Stimulated activated naive CD8-positive, alpha-beta T cell treated with anti-CD3 and anti-CD28 coated beads, Interleukin-15, amount 100 ng/mL, for 72 hours (primary cell): ENCODE measurements at places on chromosomes 3 and 15.
A peak's percentile ranks its signal among the peaks of the same experiment; 100 is the strongest.

GRCh38 chr3:183317271-183317670, 64.2 kb downstream of the B3GNT5 start:
- no peak for DNase-seq

- no peak for DNase-seq
Observed at GRCh38 chr3:146052056-146052790, 108.8 kb downstream of the PLOD2 start.

DNA sequence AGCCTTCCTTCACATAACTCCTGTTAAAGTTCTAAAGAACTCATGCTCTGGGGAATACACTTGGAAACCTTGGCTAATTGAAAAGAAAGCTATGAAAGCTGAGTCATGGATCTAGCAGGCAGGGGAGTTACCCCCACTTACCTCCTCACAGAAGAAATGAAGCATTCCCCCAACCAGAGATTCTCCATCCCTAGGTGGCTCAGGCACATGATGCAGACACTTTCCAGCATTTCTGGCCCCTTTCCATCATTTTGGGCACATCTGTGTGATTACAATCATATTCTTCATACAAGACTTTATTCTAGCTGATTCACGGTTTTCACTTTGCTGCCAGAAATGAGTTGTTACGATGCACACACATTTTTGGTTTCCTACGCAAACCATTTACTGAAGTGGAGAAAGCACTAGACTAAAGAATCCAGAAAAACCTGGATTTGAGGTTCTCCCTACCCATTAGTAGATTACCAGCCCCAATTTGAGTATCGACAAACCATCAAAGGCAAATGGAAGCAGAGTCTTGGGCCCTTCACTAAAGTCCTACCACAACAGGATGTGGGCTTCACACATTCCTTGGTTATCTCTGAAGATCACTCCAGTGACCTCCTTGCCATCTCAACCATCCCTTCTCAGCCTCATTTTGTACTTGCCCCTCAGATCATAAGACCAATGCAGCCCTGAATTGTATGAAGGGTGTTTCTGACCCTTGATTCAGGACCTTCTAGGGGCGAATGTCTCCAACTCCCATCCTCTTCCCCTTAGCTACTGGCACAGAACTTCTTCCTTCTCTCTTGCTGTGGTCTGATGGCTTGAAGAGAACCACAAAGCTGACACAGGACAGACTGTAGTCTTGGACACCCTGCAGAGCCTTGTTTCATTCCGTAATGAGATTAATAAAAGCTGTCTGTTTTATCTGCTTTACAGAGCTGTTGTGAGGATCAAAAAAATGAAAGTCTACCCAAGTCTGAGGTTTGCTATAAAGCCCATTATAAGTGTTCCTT, 42.5 kb upstream of the SNRK start:
- DNase-seq, result no peak

GRCh38 chr3:43361077-43361476, 74.7 kb downstream of the SNRK start:
- no peak for DNase-seq

DNA sequence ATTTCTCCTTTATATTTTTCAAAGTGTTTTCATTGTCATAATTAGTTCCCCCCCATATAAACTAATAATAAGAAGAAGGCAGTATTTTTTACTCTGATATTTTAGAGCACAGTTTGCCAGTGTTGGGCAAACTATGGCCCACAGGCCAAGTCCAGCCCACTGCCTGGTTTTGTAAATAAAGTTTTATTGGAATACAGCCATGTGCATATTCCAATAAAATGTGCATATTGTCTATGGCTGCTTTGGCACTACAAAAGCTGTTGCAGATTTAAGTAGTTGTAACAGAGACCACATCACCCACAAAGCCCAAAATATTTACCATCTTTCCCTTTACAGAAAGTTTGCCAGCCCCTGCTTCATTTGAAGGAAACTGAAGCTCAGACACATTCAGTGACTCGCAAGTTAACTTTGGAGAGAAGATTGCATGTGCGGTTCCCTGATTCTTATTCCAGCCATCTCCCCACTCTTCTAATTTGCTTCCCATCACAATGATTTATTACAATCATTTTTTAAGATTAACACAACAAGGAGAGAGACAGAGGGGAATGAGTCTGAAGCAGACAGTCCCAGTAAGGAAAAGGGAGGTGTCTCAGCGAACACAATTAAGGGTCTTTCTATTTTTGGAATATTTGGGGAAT, 48.9 kb downstream of the RFTN1 start:
- DNase-seq, result no peak

- DNase-seq, result peak; percentile 29
Observed at GRCh38 chr15:99566157-99566897, 543 bp downstream of the MEF2A start.

- DNase-seq, result no peak
Observed at GRCh38 chr3:143506190-143506589, 342.1 kb downstream of the SLC9A9 start.

DNA sequence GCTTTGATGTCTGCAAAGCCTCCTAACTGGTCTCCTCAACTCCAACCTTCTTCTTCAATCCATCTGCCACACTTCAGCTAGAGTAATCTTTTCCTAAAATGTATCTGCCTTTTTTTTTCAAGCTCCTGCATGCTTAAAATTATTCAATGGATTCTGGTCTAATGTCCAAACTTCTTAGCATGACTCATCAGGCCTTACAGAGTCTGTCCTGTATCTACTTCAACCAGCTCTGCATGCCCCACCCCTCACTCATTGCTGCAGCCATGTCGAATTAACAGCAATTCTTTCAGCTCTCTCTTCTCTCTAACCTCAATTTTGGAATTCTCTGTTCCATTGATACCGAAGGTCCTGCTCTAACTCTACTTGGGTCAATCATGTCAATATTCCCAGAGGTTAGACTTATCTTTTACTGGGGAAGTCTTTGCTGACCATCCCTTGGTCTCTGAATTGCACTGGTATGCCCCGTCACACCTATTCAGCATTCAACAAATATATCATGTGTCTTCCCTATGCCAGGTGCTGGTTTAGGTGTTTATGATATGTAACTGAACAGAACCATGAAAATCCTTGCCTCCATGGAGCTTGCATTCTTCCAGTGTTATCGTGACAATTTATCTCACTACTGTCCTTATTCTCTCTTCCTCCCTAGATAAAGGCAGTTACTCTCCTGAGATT, 88.5 kb upstream of the NANOGP8 start:
- no peak for DNase-seq

GRCh38 chr15:54567408-54568035, 589.3 kb downstream of the UNC13C start:
- DNase-seq, result no peak

GRCh38 chr3:53815651-53816050, 30.6 kb downstream of the CHDH start:
- DNase-seq, result no peak

GRCh38 chr3:196175722-196176121, 35.5 kb downstream of the ZDHHC19 start:
- no peak for DNase-seq

GRCh38 chr3:10381336-10381735, 60.4 kb upstream of the SEC13 start:
- no peak for DNase-seq

GRCh38 chr15:64686130-64686735, 89.2 kb downstream of the RBPMS2 start:
- DNase-seq, result no peak
